Mesendoderm (in vitro differentiated cells): ENCODE measurements at places on chromosomes 7 and 10.

GRCh38 chr10:129448539-129448938, 18.5 kb upstream of the MGMT start:
- no peak for DNase-seq
- H3K4me3 ChIP-seq = no peak overlapping the region
- H3K27me3 ChIP-seq = no peaks in the 10 kb centered on the region
- H3K36me3 ChIP-seq = no peaks in the 10 kb centered on the region

DNA sequence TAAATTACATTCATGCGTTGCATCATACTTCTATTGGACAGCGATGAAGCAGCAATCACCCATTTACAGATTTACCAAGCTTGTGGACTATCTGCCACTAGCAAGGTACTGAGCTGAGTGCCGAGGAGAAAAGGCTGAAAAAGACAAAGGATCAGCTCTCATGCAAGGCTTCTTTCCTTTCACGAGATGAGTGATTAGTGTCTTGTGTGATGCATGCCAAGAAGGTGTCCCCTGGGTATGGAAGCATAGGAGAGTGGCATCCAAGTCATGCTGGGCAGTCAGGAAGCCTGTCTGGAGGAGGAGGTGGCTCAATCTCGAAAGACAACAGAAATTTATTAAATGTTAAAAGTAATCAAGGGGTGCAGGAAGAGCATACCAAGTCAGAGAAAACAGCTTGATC, 40.9 kb downstream of the ACSM6 start:
- H3K27ac ChIP-seq = no peak overlapping the region
- no peaks in the 10 kb centered on the region for H3K4me1 ChIP-seq
- no peak overlapping the region for H3K4me3 ChIP-seq
- DNase-seq = no peak

DNA sequence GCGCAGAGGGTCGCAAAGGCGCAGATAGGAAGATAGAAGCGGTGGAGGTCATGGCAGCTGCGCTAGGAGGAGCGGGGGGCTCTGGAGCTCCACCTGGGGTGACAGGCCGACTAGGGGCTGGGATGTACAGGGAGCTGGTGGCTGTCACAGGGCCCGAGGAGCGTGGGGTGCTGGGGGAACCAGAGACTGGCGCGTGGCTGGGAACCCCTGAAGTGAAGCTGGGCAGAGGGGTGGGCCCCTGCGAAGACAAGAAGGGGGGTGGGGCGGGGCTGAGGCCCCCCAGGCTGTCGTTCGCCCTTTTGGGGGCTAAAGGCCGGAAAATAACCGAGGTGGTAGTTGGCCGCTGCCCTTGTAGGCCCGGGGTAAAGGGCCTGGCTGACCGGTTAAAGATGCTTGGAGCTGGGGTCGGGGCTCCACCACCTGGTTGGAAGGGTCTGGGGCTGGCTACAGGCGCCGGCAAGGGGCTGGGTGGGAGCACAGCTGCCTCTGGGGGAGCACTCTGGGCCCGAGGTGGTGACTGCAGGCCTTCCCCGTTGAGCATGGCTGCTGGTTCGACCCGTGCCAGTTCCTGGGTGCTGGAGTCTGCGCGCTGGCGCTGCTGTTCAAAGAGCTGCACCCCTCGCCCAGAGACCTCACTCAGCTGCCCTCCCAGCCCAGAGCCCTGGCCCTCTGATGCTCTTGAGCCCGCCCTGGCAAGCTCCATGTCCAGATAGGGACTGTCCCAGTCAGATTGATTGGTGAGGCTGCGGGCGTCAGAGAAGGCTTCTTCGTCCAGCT, 6.8 kb upstream of the MYOZ1 start:
- DNase-seq = no peak
- no peaks in the 10 kb centered on the region for H3K36me3 ChIP-seq
- H3K4me1 ChIP-seq = peaks cover 16% of the 10 kb centered on the region
- peak overlapping the region; percentile 53 for H3K4me3 ChIP-seq
- H3K27me3 ChIP-seq = no peaks in the 10 kb centered on the region

DNA sequence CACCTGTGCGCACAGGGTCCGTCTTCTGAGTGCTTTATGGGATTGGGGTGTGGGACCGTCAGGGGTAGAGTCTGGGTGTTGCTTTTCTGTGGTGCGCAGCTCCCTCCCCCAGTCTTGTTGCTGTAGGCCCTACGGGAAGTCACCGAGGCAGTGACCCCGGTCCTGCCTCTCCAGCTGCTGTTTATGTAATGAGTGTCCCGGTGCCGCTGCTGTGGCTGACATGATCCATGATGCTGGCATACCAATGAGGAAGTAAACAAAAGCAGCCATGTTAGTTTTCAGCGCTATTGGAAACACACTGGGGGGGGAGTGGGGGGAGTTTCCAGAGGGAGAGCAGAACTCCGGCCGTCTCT, 1.1 kb downstream of the TRIM8 start:
- no peaks in the 10 kb centered on the region for H3K27me3 ChIP-seq
- H3K4me3 ChIP-seq = peak overlapping the region; percentile 53
- no peaks in the 10 kb centered on the region for H3K36me3 ChIP-seq
- peak; percentile 68 for DNase-seq
- H3K27ac ChIP-seq = peak overlapping the region; percentile 4

DNA sequence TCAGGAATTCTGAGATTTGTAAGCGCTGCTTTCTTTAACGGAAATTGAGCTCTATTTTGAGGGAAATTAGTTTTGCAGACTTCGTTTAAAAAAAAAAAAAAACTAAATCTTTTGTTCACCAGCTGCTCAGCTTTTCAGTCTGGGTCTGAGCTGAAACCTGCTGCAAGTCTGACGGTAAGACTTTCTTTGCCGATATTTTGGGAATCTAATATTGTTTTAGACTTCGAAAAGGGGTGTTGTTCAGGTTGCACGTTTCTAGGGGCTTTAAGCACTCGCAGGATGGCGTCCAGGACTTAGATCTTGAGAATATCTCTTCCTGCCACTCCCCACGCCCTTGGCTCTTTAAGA, 1.8 kb upstream of the MEOX2 start:
- peaks cover 10% of the 10 kb centered on the region for H3K4me1 ChIP-seq
- no peak overlapping the region for H3K4me3 ChIP-seq
- no peaks in the 10 kb centered on the region for H3K36me3 ChIP-seq
- H3K27me3 ChIP-seq = peaks cover 29% of the 10 kb centered on the region
- H3K27ac ChIP-seq = no peak overlapping the region

DNA sequence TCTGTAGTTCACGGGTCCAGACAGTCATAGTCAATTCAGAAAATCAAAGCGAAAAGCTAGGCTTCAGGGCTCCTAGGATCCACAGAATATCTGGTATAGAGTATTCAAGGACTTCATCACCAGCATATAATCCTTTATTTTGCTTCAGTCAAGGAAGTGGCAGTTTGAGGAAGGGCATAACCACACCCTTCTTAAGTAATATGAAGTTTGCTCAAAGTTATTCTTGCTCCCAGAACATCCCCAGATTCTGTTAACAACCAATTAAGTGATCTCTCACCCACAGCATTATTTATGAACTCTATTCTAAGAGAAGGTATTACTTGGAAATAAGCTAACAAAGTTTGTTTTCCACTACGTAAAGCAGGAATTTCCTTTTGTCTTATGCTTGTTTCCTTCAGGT, 13.2 kb downstream of the CWF19L1 start:
- H3K36me3 ChIP-seq = peaks cover 3% of the 10 kb centered on the region
- no peaks in the 10 kb centered on the region for H3K27me3 ChIP-seq
- H3K27ac ChIP-seq = no peak overlapping the region
- H3K4me3 ChIP-seq = no peak overlapping the region
- no peaks in the 10 kb centered on the region for H3K4me1 ChIP-seq
